ENCODE measurements at places on chromosomes 4 and X.
A peak's percentile ranks its signal among the peaks of the same experiment; 100 is the strongest.

- DNase-seq = no peak
Observed at GRCh38 chr4:188428935-188429334, 289.7 kb downstream of the TRIML1 start.

- no peak for DNase-seq
Observed at GRCh38 chrX:9911487-9911886, 55.7 kb upstream of the CLDN34 start.

DNA sequence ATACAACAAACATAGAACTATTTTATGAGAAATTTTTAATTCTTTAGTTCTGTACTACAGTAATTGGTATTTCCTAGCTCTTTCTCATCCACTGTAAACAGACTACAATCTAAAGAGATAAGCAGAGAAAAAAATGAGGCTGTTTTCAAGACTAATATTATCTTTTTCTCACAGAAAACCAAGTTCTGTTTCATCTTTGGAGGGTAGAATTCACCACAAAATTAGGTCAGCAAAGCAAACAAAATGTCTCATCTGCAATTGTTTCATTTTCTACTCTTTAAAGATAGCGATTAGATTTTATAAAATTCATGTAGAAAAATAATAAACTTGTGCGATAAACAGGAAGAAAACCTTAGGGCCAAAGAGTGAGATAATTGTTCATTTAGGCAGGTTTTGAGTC, 10.8 kb downstream of the APOO start:
- no peak for DNase-seq

- no peak for DNase-seq
Observed at GRCh38 chr4:54661686-54662085, 3.9 kb downstream of the KIT start.

- DNase-seq = peak; percentile 2
Observed at GRCh38 chr4:57190601-57191481, 80.7 kb upstream of the IGFBP7 start.
